Right cardiac atrium (tissue), 5 donors: ENCODE measurements at places on chromosomes 4 and X. TPM values are rescaled to one million over a fixed set of nuclear protein-coding genes. Genes with fewer than 3 reads are reported as not detected.

The HSD17B11 gene
- 16.4 TPM for total RNA-seq

The PPP1R2C gene
- not detected for total RNA-seq

DNA sequence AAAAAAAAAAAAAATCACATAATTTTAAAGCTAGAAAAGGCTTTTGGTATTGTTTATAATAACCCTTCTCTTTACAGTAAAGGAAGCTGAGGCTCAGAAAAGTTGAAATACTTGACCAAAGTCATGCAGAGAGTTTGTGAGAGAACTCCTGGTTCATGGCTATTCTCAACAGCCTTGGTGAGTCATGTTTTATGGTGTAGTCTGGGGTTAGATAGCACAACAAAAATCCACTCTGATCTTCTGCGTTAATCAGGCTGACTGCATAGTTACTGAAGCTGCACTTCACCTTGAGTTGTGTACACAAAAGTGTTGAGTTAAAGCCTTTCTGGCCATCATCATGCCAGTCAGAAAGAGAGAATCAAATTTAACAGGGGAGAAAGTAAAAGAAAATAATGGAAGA, 19.3 kb upstream of the SFRP2 start:
- DNase-seq, result no peak

- peak; percentile 90 for DNase-seq
These were observed 13.4 kb downstream of the ARHGEF6 start for GRCh38 chrX:136767104-136767941.

The TAF1 gene
- total RNA-seq, result 22.4 TPM

DNA sequence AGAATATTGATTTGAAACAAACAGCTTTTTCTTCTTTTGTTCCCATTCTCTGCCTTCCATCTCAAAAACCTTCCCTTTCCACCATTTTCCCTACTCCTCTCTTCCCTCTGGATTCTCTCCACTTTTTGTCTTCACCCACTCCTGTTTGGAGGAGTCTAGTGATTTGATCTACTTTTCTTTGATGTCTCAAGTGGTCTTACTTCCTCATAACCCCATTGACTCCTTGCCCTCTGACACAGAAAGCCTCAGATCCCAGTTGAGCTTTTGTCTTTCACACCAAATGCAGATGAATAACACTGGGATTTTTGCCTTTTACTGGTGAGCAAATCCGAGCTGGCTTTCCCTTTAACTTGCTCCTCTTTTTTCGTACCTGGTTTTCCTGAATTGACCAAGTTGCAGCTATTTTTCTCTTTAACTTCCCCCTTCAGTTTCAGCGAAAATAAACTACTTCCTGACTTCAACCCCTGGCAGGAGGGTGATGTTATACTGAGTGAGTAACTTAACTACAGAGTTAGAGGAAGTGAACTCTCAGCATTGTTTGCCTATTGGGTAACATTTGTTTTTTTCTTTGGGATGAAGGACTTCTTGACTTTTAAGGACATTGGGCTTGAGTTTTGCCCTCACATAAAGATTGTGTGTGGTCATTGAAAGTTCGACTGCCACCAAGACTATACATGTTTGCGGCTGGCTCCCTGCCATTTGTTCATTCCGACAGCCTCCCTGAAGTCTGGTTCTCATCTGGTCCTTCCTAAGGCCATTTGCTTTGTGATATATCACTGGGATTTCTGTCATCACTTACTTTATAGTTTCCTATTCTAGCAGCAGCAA, 392.8 kb upstream of the NR3C2 start:
- peak; percentile 34 for DNase-seq

- DNase-seq, result peak; percentile 71
These were observed 658 bp downstream of the KDM6A start for GRCh38 chrX:44873415-44874276.

The RTL9 gene
- 0.64 TPM for total RNA-seq

The TMEM255A gene
- total RNA-seq, result 1.0 TPM

The TMSB15C gene
- total RNA-seq, result 1.4 TPM

The TMSB15A gene
- 0.82 TPM for total RNA-seq

The BMP3 gene
- not detected for total RNA-seq

The ARMCX1 gene
- 45.6 TPM for total RNA-seq

DNA sequence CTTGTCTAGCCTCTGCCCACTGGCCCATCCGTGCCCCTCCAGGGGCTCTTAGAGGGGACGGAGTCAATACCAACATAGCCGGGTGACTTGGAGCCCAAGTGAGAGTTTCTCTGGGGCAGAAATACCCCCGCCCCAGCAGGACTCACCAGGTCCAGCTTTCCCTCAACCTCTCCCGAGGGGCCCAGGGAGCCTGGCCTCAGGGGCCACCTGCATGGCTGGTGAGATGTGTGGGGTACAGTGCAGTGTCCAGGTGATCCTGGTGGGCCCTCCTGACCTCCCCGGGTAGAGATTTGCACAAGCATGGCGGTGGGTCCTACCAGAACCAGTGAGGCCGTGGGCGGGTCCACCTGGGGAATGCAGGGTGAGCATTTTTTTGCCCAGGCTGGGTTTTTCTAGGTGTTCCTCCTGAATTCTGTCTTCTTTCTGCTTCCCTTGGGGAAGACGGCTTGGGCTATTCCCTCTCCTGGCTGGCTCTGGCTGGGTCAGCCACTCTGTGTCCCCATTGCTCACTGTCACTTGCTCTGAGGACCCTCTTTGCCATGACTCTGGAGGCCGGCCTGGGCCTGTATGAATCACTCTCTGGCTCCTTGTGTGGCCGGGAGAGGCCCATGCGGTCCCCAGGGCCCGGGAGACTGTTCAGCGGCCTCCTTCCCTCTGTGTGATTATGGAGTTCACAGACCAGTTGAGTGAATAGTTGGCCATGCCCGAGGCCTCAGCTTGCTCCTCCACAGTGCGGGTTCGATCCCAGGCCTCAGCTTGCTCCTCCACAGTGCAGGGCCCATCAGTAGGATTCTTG, 71.0 kb upstream of the NKX1-1 start:
- no peak for DNase-seq

The ARX gene
- not detected for total RNA-seq

- no peak for DNase-seq
These were observed 17.1 kb upstream of the C1QTNF7 start for GRCh38 chr4:15410750-15411149.

GRCh38 chr4:28225689-28226353, 1365.2 kb downstream of the STIM2 start:
- DNase-seq, result no peak

GRCh38 chr4:177451108-177451500, 8.9 kb upstream of the AGA start:
- DNase-seq, result no peak

DNA sequence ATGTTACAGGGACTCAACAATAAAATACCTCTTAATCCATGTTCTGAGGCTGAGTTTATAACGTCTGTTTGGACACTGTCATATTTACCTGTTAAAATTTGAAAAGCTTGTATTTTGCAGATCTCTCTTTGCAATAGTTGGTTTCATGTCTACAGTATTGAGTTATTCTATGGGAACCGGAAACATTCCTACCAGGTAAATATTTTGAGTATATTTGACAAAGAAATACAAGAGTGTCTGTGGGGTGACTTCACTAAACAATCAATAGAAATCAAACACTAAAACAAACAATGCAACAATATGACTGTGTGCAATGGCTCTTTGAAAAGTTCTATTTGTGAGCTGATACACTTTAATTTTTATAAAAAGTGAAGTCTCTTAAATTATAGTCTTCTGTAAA, 47.7 kb upstream of the CXCL8 start:
- no peak for DNase-seq

The ZNF718 gene
- 7.9 TPM for total RNA-seq

DNA sequence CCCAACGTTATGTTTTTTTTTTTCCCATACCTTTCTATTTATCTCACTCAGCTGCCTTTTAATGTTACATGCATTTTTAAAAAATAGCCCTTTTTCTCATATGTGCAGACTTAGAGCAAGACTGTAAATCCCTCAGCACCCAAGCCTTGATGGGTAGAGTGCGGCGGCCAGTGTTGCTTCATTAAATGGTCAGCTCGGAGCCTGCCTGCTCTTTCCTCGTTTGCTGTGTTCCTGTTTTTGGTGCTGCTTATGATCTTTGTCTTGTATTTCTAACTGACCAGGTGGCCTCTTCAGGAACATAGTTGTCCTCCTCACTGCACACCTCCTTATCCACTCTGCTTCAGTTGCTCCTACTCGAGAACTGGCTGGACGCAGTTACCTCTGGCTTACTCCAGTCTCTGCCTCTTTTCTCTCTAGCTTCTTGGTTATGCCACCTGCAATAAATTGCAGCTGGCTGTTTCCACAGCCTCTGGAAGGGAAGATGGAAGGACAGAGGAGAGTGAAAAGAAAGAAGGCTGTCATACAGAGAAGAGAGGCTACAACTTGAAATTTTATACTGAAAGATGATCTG, 10.7 kb downstream of the RBPJ start:
- no peak for DNase-seq

DNA sequence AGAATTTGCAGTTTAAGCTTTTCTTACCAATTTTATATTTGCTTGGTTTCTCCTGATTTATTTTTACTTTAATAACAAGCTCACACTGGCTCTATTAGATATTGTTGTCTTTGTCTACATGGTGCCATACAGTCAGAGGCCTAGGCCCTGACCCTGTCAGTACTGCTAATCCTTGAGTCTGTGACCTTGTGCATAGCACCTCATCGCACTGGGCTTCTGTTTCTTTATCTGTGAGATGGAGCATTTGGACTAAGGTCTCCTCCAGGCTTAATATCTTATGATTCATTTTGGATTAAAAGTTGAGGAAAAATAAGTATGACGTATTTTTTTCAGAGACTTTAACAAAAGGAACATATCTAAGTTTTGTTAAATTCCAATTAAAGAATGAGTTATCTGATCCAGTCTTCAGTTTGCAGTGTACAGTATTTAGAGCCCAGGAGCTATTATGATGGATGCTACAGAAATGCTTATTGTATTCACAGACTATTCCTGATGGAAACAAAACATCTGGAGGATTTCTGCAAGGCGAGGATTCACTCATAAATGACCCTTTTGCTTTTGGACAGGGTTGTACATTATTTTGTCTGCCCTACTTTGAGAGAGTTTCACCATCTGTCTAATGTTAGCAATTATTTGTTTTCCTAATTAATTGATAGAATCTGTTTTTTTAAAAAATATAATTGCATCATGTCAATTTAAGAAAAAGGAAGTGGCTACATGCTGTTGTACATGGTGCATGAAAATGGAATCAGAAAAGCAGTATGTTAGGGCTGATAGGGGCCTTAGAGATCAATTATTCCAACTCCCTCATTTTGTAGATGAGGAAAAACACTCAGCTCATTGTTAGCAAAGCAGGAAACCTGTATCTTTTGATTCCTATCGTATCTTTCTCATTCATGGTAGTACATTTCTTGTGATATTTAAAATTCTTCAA, 203.6 kb downstream of the BANK1 start:
- DNase-seq, result peak; percentile 9

GRCh38 chrX:56232221-56233082, at the start of gene KLF8:
TSS of gene KLF8 (plus strand) at chrX:56232356. CDS start at chrX:56233335, 979 bp downstream.
- DNase-seq, result peak; percentile 84

DNA sequence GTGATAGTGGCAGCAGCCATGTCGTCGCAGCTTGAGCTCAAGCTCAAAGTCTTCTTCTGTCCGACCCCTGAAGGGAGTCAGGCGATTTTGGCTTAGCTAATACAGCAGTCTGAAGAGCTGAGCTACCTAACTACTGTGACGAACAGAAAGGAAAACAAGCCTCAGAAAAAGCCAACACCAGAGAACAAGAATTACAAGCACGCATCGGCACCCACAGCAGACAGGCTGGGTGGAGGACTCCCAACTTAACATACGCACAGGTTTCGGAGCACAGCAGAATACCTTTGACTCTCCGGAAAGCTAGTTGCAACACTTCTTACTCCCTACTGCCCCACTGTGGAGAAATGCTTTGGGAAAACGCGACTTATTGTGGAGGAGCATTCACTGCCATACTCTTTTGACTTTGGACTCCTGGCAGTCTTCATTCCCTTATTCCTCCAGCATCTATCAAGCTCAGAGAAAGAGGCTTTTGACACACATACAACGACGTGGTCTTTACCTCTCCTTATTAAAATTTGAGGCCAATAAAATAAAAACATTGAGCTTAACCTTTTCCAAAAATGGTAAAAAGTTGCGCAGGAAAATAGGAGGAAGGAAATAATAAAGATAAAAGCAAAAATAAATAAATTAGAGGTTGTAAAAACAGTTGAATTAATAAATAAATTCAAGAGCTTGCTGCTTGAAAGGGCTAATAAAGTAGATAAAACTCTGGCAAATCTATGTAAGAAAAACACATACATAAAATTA, 41.3 kb upstream of the GPC3 start:
- DNase-seq, result no peak

The DIPK2B gene
- total RNA-seq, result 6.9 TPM

DNA sequence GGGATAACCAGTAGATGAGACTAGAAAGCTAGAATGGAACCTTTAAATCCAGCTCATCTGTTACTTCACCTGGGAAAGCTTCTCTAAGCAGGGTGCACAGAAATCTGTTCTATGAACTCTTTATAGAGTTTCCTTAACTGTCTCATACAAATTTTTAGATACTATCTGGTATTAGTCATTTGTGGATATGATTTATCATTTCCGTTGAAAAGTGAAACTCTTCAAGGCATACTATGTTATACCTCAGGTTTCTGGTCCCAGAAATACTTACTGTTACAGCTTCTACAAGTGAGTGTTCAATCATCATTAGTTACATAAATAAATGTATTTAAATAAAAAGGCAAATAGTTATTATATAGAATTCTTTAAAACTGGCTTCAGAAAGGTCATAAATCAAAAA, 298.3 kb upstream of the AGA start:
- DNase-seq, result no peak

GRCh38 chr4:188892837-188893236, 753.6 kb downstream of the TRIML1 start:
- DNase-seq, result no peak

The GPRIN3 gene
- 9.7 TPM for total RNA-seq

GRCh38 chrX:19849464-19850080, 37.8 kb downstream of the SH3KBP1 start:
- no peak for DNase-seq

- DNase-seq, result no peak
These were observed 6.0 kb downstream of the RASGEF1B start for GRCh38 chr4:81465406-81466340.

The PAGE2B gene
- total RNA-seq, result not detected

- no peak for DNase-seq
These were observed 22.1 kb upstream of the HSD17B10 start for GRCh38 chrX:53456254-53456653.

The TAF9B gene
- total RNA-seq, result 20.6 TPM

DNA sequence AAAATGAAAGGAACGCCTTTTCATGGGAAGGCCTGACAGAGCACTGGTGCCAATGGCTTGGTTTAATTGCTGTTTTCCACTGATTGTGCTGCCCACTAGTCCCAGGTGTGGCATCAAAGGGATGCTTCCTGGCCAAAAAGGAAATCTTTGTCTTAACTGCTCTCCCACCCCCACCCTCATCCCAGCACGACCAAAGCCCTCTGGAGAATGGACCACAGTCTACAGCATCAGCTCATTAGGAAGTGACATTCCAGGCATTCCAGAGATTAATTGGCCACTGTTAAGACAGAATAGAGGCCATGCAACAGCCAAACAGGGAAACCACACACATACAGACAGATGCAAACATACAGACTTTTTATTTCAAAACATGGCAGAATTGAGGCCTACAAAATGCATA, 143.2 kb downstream of the LHFPL1 start:
- DNase-seq, result no peak

The GAB3 gene
- 14.4 TPM for total RNA-seq
